ENCODE measurements at places on chromosomes 16 and 17.
A peak's percentile ranks its signal among the peaks of the same experiment; 100 is the strongest.

DNA sequence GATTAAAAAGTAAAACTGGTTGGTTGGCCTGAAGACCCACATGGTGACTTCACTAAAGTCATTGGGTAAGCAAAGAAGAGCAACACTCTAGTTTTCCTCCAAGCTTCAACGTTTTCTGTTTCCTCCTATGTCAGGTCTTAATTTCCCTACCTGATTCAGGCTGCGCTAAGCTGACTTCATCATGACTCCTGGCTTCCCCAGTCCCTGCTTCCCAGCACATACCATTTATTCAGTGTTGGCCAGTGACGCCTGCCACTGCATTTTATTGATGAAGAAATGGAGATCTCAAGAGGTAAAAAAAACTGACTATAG is 645.3 kb downstream of the WWOX start:
- no peak for DNase-seq

DNA sequence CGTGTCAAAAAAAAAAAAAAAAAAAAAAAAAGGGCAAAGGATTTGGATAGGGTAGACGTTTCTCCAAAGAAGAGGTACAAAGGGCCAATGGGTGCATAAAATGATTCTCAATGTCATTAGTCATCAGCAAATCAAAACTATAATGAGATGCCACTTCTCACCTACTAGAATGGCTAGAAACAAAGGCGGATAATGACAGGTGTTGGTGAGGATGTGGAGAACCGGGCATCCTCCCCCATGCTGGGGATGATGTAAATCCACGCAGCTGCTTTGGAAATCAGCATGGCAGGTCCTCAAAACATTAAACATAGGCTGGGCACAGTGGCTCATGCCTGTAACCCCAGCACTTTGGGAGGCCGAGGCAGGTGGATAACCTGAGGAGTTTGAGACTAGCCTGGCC is 9.4 kb downstream of the ITGAX start:
- no peak for DNase-seq

DNA sequence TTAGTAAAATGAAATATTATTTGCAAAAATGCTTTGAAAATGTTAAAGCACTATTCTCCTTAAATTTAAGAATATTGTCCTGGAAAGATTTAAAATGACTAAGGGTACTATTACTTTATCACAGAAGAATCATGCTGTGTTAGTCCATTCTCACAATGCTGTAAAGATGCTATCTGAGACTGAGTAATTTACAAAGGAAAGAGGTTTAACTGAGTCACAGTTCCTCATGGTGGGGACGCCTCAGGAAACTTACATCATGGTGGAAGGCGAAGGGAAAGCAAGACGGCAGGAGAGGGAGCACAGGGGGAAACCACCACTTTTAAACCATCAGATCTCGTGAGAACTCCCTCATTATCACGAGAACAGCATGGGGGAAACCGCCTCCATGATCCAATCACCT is 245.6 kb downstream of the IRX3 start:
- no peak for DNase-seq

- peak; percentile 17 for DNase-seq
Observed at GRCh38 chr17:63116967-63117830, 151.2 kb downstream of the TANC2 start.

GRCh38 chr17:42883802-42884558 is 16.6 kb upstream of the G6PC1 start:
- DNase-seq, result no peak

DNA sequence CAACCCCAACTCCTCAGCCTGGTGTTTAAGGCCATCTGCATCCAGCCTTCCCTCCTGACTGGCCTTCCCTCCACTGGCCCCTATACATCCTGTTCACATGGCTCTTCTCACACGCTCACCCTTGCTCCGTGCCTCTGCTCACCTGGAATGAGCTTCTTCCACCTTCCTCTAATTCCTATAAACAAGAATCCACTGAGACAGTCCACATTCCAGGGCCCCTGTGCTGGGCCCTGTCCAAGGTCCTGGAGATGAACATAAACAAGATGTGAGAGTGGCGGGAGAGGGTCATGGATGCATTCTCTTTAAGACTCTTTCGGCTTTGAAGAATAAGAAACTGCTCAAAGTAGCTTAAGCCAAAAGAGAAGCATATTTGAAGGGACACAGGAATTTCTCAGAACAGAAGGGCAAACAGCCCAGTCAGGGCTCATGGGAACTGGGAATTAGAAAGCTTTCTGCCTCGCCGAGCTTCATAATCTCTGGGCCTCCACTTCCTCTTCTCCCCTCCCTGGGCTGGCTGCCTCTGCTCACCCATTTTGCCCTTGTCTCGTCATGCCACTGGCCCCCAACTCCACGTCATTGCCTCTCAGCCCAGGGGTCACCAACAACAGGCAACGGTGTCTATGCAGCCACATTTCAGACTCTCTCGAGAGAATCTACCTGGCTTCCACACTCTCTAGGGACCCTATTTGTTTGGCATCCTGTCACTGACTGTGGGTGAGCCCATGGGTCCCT is 13.5 kb downstream of the SPPL2C start:
- DNase-seq, result peak; percentile 65

Data from myocyte (in vitro differentiated cells).